GM13976 (cell line): ENCODE measurements at places on chromosomes 1 and 21.

DNA sequence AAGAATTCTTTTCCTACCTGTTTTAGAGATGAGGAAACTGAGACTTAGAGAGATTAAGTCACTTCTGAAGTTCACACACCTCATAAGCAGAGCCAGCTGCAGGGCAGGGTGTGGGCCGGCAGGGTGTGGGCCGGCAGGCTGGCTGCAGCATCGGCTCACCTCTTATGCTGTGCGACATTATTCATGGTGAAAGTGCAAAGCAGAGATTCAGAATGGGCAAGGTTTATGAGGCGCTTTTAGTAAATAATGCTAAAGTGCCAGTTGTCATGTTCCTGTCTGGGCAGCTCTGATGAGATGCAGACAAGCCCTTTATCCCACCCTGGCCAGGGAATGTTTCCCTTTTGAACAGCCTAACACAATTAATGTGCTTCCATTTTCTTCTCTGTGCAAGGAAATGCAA lies 14.6 kb downstream of the MAB21L3 start:
- DNase-seq: no peak

DNA sequence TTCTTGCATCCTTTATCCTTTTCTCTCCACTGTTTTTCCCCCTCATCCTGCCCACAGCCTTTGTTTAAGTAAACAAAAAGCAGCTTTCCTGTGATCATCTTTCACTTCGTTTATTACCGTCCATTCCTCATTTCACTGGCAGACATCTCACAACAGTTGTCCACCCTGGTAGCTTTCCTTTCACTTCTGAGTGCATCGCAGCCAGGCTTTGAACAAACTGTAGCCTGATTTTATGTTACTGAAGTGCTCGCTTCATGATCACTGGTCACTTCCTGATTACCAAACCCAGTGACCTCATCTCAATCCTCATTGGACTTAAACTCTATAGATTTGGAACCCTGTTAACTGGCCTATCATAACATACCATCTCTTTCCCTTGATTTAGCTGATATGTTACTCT lies 67.7 kb downstream of the SDCCAG8 start:
- no peak for DNase-seq

- DNase-seq: no peak
These were observed 33.6 kb upstream of the LHX8 start for GRCh38 chr1:75100481-75101092.

GRCh38 chr1:226310245-226310540 lies 1.2 kb upstream of the LIN9 start:
- DNase-seq: no peak

DNA sequence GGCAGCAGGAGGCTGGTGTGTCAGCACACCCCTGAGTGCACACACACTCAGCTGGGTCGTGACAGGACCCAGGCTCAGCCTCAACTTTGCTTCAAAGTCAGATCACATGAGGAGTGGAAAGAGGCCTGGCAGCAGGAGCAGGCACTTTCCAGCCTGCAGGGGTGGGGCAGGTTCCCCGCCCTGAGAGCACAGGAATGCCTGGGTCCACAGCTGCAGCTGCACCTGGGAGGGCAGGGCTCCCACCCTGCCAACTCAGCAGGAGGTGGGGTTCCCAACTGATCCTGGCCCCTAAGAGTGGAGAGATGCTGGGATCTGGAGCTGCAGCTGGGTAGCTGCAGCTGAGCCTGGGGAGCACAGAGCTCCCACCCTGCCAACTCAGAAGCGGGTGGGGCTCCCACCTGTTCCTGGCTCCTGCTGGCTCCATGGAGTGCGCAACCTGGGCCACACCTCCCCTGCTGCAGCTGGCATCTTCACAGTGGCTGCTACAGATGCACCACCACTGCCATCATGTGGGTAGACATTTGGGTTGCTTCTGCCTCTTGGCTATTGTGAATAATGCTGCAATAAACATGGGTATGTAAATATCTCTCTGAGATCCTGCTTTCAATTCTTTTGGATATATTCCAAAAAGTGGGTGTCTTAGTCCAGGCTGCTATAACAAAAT lies 415.4 kb downstream of the TTLL7 start:
- no peak for DNase-seq

- no peak for DNase-seq
These were observed 29.2 kb upstream of the BRDT start for GRCh38 chr1:91919962-91920361.

GRCh38 chr1:1883092-1883873 lies 7.6 kb downstream of the GNB1 start:
- no peak for DNase-seq

DNA sequence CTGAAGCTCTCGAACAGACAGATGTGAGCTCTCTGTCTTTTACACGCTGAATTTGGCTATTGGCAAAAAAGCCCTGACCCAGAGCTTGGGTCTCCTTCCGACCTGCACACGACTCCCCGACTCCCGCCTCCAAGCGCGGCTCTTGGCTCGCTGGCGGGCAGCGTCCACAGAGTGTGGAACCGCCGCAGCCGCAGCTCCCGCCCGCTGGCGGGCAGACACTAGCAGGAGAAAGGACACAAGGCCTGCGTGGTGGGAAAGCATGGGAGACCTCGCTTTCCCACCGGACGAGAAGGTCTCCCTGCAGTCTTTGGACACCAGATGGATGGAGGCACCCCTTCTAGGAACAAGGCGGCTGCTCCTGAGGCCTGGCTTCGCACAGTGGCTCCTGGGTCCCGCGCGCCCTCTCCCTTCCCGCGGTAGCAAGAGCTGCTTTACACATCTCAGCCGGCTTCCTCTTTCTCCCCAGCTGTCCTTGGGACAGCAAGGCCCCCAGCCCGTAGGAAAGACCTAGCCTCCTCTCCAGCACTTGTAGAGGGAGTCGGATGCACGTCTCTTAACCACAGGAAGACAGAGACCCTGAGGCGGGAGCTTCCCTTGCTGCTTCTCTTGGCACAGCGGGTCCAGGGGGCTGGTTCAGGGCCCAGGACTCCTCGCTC lies 92.1 kb downstream of the PRKAB2 start:
- peak; percentile 39 for DNase-seq

GRCh38 chr1:244173769-244174168 lies 122.7 kb downstream of the ZBTB18 start:
- DNase-seq: no peak

GRCh38 chr1:235266325-235266724 lies 61.7 kb downstream of the ARID4B start:
- DNase-seq: no peak
